Thoracic aorta (tissue), 2 donors: ENCODE measurements at places on chromosomes 7 and 10.

- peaks cover 36% of the 10 kb centered on the region for H3K4me1 ChIP-seq
- DNase-seq: no peak
- H3K36me3 ChIP-seq: no peaks in the 10 kb centered on the region
Observed at GRCh38 chr10:72260239-72260975, 13.3 kb upstream of the DDIT4 start.

DNA sequence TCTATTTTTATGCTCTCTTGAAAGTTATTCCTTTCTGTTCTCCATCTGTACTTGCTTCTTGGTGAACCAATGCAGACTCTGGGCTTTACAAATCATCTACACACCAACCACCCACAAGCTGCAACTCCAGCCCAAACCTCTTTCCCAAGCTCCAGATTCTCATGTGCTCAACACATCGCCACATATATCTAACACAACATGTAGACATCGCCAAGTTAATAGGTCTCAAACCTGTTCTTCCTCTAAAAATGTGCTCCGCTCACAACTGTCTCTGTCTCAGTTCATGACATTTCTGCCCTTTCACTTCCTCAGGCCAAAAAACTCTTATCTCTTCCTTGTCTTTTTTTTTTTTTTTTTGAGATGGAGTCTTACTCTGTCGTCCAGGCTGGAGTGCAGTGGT is 95.7 kb upstream of the EEPD1 start:
- H3K4me3 ChIP-seq: no peak overlapping the region
- no peak for DNase-seq
- H3K27ac ChIP-seq: no peak overlapping the region
- H3K4me1 ChIP-seq: peaks cover 8% of the 10 kb centered on the region
- H3K27me3 ChIP-seq: no peaks in the 10 kb centered on the region

DNA sequence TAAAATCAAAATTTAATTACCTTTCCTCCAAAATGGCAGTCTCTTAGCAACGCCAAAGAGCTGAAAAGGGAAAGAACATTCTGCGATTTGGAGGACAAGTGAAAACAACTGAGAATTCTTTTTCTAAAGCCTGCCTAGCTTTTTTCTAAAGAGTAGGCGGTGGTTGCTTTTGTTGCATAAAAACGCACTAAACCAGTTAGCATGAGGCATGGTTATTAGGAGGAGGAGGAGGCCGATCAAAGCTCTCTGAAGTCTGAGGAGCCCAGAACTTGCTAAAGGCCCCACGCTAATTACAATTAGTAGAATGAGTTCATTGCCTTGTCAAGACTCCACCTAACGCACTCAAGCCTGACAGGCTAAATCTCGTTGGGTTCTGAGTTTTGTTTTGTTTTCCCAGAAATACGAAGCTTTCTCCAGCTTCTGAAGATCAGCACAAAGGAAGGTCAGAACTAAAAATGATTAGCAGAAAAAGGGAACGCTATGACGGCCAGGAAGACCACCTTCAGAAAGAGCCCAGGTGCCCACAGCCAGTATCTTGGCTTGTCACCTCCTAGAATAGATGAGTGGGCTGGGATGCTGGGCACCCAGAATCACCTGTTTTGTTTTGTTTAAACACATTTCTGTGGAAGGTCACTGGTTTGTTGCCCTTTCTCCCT is 72.0 kb downstream of the FGFR2 start:
- H3K27me3 ChIP-seq: no peaks in the 10 kb centered on the region
- no peak overlapping the region for H3K27ac ChIP-seq
- DNase-seq: no peak
- H3K4me1 ChIP-seq: no peaks in the 10 kb centered on the region
- H3K36me3 ChIP-seq: no peaks in the 10 kb centered on the region

- no peaks in the 10 kb centered on the region for H3K27me3 ChIP-seq
- H3K4me1 ChIP-seq: no peaks in the 10 kb centered on the region
- no peak overlapping the region for H3K4me3 ChIP-seq
- H3K27ac ChIP-seq: no peak overlapping the region
- no peaks in the 10 kb centered on the region for H3K36me3 ChIP-seq
Observed at GRCh38 chr10:107409522-107409921, 245.0 kb upstream of the SORCS1 start.

DNA sequence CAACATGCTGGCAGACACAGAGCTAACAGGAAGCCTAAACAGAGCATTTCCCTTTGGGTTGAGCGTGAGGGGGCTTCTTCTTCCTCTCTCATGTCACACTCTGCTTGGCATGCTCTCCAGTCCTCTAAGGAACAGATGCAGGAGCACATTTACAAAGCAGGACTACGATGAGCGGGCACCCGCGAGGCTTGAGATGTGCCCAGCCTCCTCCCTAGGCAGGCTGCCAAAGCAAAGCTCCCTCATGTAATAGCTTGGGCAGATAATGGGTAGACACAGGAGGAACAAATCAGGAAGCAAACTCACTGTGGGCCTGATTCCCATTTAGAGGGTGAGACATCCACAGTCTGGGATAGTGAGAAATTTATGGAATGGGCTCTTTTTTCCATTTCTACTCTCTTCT is 519.1 kb downstream of the NRG3 start:
- no peaks in the 10 kb centered on the region for H3K36me3 ChIP-seq
- no peak overlapping the region for H3K4me3 ChIP-seq
- H3K27ac ChIP-seq: no peak overlapping the region
- no peaks in the 10 kb centered on the region for H3K4me1 ChIP-seq

DNA sequence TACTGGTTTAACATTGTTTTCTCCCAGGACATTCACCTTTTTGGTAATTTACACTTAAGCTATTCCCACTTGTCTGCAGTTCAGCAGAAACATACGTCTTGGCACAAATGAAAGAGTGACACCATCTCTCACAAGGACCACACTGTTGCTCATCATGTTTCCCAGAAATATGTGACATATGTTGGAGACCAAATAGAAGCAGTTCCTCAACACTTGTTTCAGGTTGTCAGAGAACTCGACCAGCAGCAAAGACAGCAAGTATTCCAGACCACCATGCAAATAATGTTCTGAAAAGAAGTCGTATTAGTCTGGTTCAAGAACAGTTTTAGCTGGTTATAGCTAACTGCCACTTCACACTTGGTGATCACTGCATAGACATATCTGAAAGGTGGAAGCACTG is 81.3 kb upstream of the KLF6 start:
- no peaks in the 10 kb centered on the region for H3K36me3 ChIP-seq
- no peak overlapping the region for H3K4me3 ChIP-seq
- no peaks in the 10 kb centered on the region for H3K27me3 ChIP-seq
- peaks cover 1% of the 10 kb centered on the region for H3K4me1 ChIP-seq
- no peak overlapping the region for H3K27ac ChIP-seq

DNA sequence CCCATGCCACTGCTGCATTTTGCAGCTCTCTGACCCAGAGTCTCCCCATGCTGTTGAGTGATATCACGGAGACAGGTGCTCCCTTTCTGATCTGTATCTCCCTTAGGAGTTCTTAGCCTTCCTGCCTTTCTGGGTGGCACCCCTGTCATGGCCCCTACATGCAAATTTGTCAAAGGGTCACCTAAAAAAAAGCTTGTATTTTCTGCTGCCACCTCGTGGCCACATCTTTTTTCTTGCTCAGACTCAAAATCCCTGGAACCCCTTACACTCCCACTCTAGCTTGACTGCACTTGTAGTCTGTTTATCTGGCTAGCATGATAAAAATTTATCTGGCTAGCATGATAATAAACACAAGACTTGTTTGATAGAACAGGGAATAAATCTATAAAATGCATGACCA is 809.1 kb downstream of the SORCS1 start:
- no peak for DNase-seq
- no peaks in the 10 kb centered on the region for H3K36me3 ChIP-seq
- no peaks in the 10 kb centered on the region for H3K27me3 ChIP-seq
- no peak overlapping the region for H3K27ac ChIP-seq
- no peak overlapping the region for H3K4me3 ChIP-seq

GRCh38 chr7:100896732-100897608 is 1.3 kb upstream of the ACHE start:
- H3K4me3 ChIP-seq: peak overlapping the region; percentile 62
- no peak for DNase-seq
- peaks cover 7% of the 10 kb centered on the region for H3K4me1 ChIP-seq
- H3K27me3 ChIP-seq: peaks cover 8% of the 10 kb centered on the region
- no peaks in the 10 kb centered on the region for H3K36me3 ChIP-seq
- no peak overlapping the region for H3K27ac ChIP-seq

DNA sequence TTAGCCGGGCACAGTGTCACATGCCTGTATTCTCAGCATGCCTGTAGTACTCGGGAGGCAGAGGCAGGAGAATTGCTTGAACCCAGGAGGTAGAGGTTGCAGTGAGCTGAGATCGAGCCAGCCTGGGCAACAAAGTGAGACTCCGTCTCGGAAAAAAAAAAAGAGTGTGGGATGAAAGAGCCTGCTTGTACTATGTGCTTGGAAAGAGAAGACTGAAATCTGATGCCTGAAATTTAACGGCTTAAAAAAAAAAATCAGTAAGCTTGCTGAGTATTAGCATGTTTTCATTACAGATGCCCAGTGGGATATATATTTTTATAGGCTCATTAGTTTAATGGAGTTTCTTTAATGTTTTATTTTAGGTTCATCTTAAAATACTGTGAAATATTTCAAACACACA is 4.2 kb downstream of the NT5C2 start:
- no peaks in the 10 kb centered on the region for H3K36me3 ChIP-seq
- H3K27me3 ChIP-seq: no peaks in the 10 kb centered on the region
- peaks cover 66% of the 10 kb centered on the region for H3K4me1 ChIP-seq
- no peak for DNase-seq
- H3K27ac ChIP-seq: peak overlapping the region; percentile 24
- H3K4me3 ChIP-seq: peak overlapping the region; percentile 35

GRCh38 chr7:148503900-148504487 is 86.6 kb upstream of the C7orf33 start:
- H3K4me1 ChIP-seq: no peaks in the 10 kb centered on the region
- H3K36me3 ChIP-seq: no peaks in the 10 kb centered on the region
- no peak overlapping the region for H3K27ac ChIP-seq
- no peak for DNase-seq
- H3K4me3 ChIP-seq: no peak overlapping the region

DNA sequence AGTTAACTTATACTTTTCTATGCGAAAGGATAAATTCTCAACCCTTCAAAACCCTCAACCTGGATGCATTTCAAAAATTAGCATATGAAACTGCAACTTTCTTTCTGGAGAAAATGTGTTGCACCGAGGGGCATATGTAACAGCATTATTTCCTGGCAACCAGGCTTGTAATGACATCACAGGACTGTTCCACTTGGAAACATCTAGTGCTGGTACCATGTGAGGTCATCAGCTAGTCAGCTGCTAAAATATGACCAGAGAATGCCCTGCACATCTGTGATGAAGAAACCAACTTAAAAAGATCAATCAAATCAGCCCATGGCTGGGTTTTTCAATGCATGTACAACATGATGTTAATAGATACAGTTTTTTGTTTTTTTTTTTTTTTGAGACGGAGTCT is 40.0 kb downstream of the FGFR2 start:
- no peaks in the 10 kb centered on the region for H3K36me3 ChIP-seq
- no peak for DNase-seq
- no peak overlapping the region for H3K27ac ChIP-seq

- peak overlapping the region; percentile 90 for H3K4me3 ChIP-seq
- H3K27me3 ChIP-seq: no peaks in the 10 kb centered on the region
- H3K36me3 ChIP-seq: peaks cover 20% of the 10 kb centered on the region
- H3K27ac ChIP-seq: no peak overlapping the region
Observed at GRCh38 chr10:73873838-73874215, 528 bp downstream of the CAMK2G start.

GRCh38 chr7:30135301-30136116 is 723 bp downstream of the MTURN start:
- peak; percentile 37 for DNase-seq
- H3K4me3 ChIP-seq: peak overlapping the region; percentile 90
- peaks cover 43% of the 10 kb centered on the region for H3K4me1 ChIP-seq
- peak overlapping the region; percentile 89 for H3K27ac ChIP-seq
- no peaks in the 10 kb centered on the region for H3K27me3 ChIP-seq

DNA sequence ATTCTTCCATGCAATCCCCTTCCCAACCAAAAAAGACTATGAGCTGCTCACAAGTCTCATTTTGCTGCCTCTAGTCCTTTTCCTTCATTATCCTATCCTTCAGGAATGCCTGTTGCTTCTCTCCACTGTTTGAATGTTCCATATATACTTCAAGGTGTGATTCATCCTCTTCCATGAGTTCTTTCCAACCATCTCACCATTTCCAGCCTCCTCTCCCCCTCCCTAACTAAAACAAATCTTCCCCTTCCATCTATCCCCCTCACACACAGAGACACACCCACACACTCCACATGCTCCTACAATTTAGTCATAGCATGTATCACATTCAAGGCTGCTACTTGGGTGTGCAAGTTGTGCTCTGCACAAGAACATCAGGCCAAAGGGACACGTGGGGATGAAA is 254.3 kb downstream of the DYNC1I1 start:
- H3K27me3 ChIP-seq: no peaks in the 10 kb centered on the region
- H3K4me1 ChIP-seq: no peaks in the 10 kb centered on the region
- no peak overlapping the region for H3K27ac ChIP-seq
- H3K36me3 ChIP-seq: no peaks in the 10 kb centered on the region

DNA sequence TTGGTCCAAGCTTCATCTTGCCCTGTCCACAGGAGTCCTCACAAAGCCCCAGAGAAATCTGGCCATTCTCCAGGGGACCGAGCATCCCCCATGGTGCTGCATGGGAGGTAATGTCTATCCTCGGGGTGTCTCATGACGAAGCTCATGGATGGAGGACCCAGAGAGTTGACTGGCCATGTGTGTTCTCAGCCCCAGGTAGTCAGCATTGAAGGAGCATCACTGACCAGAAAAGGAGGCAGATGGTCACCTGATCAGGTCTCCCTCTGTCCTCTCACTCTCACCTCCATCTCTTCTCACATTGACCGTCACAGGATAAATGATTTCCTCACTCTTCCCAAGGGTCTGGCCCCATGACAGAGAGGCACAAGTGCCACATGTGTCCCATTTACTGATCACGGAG is 33.4 kb upstream of the GDF10 start:
- no peak overlapping the region for H3K4me3 ChIP-seq
- no peaks in the 10 kb centered on the region for H3K27me3 ChIP-seq
- no peak for DNase-seq

GRCh38 chr7:128731184-128731583 is 8.0 kb upstream of the CALU start:
- H3K27me3 ChIP-seq: no peaks in the 10 kb centered on the region
- no peak for DNase-seq
- no peaks in the 10 kb centered on the region for H3K36me3 ChIP-seq

GRCh38 chr7:40965774-40966173 is 737.1 kb downstream of the INHBA start:
- no peak overlapping the region for H3K27ac ChIP-seq
- H3K36me3 ChIP-seq: no peaks in the 10 kb centered on the region
- DNase-seq: no peak
- no peak overlapping the region for H3K4me3 ChIP-seq
